Activated T-cell treated with anti-CD3 and anti-CD28 coated beads, Interleukin-2, amount 50 U/mL, for 48 hours (primary cell): ENCODE measurements at places on chromosomes 1 and 21.

DNA sequence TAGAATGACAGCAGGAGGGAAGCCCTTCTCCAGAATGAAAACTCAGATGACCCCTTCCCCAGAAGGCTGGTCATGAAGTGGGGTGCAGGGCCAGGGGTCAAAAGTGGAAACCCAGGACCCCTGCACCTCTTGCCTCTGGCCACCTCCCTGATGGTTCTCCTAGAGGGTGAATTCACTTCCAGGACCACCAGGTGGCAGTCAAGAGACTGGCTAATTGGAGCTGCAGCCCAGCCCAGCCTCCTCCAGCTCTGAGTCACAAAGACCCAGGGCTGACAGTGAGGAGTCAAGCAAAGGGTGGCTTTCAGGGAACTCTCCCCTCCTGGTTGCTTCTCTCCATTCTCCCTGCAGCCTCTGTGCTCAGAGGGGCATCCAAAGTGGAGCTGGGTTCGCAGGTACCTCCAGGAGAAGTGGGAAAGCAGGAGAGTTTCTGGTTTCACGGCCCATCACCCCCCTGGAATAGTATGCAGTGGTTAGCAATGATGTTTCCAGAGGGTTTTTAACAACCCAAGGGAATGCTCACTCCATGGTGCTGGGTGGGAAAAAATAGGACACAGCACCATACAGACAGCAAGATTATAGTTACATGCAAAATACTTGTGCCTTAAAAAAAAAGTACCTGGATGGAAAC, 6.1 kb upstream of the EPHB2 start:
- DNase-seq, result peak; percentile 80

DNA sequence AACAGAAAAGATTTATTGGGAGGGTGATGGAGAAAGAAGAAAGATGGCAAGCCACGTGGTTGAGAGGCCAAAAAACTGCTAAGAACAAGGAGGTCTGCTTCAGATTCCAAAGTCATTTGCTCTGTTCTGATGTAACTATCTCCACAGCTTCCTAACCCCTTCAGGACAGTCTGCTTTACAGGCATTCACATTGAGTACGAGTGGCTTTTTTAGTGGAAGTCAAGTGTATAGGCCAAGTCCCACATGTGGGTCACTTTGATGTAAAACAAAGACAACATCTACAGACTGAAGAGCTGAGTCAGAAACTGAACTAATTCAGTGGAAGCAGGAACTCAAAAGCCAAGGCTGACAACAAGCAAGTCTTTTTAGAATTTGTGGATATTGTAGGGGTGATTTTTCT, 128.7 kb upstream of the F3 start:
- no peak for DNase-seq

- no peak for DNase-seq
These were observed 176.4 kb downstream of the DHRS3 start for GRCh38 chr1:12441414-12442105.

- DNase-seq, result no peak
These were observed 42.1 kb downstream of the NCF2 start for GRCh38 chr1:183548116-183548515.

DNA sequence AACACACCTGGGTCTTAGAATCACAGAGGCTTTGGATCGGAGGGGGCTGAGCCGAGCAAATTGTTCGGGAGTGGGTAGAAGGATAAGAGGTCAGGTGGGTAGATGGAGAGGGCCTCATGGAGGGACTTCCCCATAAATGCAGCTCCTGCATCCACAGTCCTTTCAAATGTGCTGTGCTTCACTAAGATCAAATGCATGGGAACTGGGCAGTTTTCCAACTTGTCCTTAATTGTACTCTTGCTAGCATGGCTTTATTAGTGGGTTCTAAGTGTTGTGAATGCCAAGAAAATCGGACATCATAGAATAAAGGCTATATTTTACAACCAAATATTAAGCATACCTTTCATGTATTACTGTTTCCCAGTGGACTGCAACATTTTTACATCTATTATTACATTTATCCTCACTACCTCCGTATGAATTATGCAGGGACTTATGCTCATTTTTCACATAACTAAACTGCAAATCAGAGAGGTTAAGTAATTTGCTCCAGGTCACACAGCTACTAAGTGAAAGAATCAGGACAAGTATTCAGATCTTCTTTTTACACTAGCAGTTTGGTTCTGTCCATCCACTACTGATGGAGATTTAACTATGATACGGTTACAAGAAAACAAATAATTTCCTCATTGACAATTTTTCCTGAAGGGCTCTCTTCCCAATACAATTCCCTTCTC, 174.5 kb upstream of the RUNX1 start:
- no peak for DNase-seq

- no peak for DNase-seq
These were observed 23.5 kb upstream of the LMO4 start for GRCh38 chr1:87305151-87305550.

DNA sequence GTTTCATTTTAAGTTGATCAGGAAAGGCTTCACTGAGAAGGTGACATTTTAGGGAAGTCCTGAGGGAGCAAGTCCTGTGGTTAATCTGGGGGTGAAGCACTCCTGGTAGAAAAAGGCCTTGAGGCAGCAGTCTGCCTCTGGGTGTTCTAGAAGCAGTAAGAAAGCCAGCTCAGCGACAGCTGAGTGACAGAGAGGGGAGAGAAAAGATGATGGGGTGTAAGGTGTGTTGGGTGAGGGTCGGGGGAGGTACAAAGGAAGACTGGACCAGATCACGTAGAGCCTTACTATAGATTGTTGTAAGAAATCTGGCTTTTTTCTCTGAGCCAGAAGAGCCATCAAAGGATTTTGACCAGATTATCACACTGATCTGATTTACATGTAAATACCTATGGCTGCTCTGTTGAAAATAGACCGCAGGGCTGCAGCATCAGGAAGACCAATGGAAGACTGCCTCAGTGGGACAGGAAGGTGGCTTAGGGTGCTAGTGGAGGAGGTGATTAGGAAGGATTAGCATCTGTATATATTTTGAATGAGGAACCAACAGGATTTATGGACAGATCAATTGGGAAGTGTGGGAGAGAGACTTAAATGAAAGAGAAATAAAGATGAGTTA, 131.2 kb downstream of the CDC7 start:
- no peak for DNase-seq

DNA sequence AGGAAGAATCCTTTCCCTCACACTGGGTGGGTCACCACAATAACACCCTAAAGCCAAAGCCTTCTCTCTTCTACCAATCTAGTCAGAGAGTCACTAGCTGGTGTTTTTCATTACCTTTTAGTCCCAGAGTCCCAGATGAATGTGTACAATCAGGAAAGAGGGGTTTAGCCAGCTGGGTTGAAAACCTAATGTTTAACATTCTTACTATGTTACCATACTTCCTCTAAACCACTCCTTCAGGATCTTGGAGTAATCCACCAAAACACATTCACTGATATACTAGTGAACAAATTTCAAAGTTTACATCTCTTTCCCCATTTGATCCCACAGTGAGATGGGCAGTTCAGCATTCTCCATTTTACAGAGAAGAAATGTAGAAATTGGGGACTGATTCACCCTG, 9.7 kb downstream of the LPAR3 start:
- DNase-seq, result no peak

DNA sequence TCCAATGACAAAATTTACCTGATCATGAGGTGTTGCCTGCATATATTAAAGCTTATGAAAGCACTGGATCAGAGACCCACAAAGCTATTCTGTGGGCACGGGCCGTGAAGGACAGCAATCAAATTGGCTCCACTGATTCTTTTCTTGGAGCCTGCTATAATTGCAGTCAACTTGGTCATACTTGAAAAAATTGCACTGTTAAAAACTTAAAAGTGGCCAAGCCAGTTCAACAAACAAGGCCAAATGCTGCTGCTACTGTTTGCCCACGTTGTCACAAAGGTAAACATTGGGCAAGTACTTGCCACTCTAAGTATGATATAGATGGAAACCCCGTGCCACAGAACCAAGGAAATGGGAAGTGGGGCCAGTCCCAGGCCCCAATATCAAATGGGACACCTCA, 37.8 kb downstream of the CYP4A11 start:
- no peak for DNase-seq

GRCh38 chr1:202964791-202965410, 2.2 kb downstream of the CYB5R1 start:
- DNase-seq, result no peak

GRCh38 chr1:18939398-18940302, 16.8 kb downstream of the IFFO2 start:
- DNase-seq, result no peak

DNA sequence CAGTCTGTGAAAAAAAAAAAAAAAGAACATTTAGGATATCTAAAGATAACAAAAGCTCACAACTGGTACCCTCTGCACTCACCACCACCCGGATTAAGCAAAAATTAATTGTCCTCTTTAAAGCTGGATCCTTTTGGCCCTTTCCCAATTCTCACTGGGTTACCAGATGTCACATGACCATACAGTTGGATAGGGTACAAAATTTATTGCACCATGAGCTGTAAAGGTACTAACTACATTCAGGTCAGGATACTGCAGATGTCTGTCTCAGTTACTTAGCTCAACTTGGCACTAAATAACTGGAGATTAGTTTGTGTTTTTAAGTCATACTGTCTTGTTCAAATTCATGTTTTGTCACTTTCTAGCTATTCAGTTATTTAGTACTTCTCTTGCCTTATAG, 96.3 kb downstream of the GPATCH2 start:
- no peak for DNase-seq

GRCh38 chr1:205356440-205357139, at the start of gene KLHDC8A:
KLHDC8A (minus strand) TSS chr1:205356922; CDS start chr1:205343604, 13,318 bp downstream.
- DNase-seq, result no peak

- DNase-seq, result no peak
These were observed 145.8 kb upstream of the WNT4 start for GRCh38 chr1:22288593-22289241.

DNA sequence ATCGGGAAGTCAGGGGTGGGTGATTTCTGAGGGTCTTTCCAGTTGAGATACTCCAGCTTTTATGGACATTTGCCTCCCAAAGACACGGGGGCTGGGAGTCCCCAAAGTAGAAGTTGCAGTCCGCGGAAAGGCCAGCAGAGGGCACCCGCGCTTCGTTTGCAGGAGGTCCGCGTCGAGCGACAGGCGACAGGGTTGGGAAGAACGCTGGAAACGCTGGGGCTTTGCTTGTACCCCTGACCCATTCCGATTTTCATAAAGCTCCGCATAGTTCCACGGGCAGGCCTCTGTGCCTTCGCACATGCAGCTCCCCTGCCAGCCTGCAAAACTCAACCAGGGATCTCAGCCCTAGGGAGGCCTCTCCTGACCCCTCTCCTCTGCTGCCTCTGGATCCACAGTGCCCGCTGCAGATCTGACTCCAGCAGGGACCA, 44.2 kb upstream of the LAPTM5 start:
- peak; percentile 92 for DNase-seq

GRCh38 chr1:245654460-245655050, 499.8 kb downstream of the KIF26B start:
- DNase-seq, result no peak
